Caudate nucleus (tissue), 63 donors: ENCODE measurements at places on chromosomes 7 and 10.

DNA sequence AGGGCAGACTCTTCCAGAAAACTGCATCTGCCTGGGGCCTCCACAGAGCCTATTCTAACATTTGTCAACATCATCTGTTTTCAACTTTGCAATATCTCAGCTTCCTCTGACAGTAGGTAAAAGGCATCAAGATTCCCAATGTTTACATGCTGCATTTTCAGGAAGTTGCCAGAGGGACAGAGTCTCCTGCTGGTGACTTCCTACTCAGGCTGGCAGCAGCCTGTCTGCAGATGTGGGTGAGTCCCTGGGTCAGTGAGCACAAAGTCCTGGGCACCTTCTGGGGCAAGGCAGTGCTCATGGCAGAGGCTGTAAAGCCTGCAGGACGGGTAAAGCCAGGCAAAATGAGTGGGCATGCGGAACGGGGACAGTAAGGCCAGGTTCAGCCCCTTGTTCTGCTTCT is 69.4 kb downstream of the EBF3 start:
- no peak for DNase-seq

- no peak for DNase-seq
Measured at GRCh38 chr10:93851169-93851568, 42.6 kb upstream of the SLC35G1 start.

- no peak for DNase-seq
Measured at GRCh38 chr7:78473571-78474301, 675.2 kb downstream of the PHTF2 start.

GRCh38 chr7:64307254-64308015 is 6.3 kb upstream of the ZNF736 start:
- DNase-seq: peak; percentile 79

GRCh38 chr10:124245806-124246440 is 152.5 kb upstream of the CHST15 start:
- DNase-seq: no peak

DNA sequence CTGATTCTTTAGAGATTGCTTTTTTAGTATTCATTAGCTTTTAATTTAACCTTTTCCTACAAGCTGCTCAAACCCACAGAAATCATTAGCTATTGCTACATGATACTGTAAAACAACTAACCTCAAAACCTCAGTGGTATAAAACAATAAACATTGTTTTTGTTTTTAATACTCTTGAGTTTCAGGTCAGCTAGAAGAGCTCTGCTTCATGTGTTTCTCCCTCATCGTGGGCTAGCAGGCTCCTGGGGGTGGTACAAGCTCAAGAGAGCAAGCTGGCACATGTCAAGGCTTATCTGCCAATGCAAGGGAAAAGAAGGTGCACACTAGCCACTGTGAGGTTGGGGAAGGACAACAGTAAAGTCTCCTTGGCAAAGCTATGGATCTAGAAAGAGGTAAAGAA is 232.9 kb upstream of the PHF14 start:
- DNase-seq: no peak

DNA sequence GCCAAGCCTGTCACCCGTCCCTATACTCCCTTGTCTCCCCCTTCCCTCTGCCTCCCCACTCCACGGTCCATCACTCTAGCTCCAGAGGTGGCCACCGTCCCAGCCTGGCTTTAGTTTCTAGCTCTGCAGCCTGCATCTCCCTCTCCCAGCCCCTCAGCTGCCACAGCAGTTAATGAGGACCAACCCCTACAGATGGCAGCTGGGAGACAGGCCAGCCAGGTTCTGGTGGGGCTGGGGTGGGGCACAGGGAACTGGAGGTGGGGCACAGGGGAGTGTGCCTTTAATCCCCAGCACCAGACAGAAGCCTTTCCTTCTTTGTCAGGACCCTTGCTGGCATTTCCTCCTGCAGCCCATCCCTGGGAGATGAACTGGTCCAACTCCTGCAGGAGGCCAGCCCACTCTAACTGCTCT is 21.1 kb downstream of the UNC5B start:
- DNase-seq: no peak

- DNase-seq: no peak
Measured at GRCh38 chr7:43328336-43328735, 215.9 kb downstream of the HECW1 start.

GRCh38 chr10:58064714-58065528 is 202.8 kb downstream of the IPMK start:
- no peak for DNase-seq

GRCh38 chr10:60967854-60968484 is 24.0 kb upstream of the RHOBTB1 start:
- no peak for DNase-seq

GRCh38 chr10:11746883-11747539 is 4.8 kb downstream of the ECHDC3 start:
- no peak for DNase-seq

DNA sequence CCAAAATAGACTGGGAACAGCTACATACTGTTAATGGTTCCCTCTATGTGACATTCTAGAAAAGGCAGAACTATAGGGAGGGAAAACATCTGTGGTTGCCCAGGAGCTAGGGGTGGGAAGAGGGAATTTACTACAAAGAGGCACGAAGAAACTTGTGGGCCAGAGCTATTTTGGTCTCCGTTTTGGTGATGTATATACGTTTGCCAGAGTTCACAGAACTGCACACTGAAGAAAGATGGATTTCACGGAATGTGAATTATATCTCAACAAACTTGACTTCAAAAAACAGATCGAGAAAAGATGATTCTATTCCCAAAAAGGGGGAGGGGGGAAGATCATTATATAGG is 386 bp upstream of the AS3MT start:
- DNase-seq: no peak

- no peak for DNase-seq
Measured at GRCh38 chr7:143458263-143458662, 15.0 kb downstream of the TAS2R60 start.

DNA sequence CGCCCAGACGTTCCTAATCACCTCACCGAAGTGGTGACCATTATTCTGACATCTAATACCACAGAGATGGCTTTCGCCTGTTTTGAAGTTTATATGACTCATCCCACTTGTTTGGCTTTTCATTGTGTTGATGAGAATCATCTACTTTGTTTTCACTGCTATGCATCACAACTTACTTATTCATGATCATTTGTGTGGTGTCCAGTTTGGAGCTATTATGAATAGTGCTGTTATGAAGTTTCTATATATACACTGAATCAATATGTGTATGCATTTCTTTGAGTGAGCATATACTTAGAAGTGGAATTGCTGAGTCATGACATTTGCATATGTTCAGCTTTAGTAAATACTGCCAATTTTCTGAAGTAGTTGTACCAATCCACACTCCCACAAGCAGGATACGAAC is 38.6 kb upstream of the TNKS2 start:
- DNase-seq: no peak

DNA sequence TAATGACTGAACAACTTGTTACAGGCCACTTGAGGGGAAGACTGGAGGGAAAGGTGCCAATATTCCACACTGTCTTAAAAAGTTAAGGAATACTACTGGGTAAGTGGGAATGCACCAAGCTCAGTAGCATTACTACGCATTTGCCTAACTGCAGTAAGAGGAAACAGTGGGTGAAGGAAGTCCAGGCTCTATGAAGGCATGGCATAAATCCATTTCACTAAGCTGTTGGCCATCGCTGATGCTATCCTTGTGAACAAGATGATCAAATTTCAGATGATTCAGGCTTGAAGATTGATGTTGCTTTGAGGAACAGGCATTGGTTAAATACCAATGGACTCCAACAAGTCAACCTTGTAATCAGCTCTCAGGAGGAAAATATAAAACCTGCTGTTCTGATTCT is 44.2 kb upstream of the TES start:
- no peak for DNase-seq

GRCh38 chr7:25381818-25382589 is 153.7 kb upstream of the NPVF start:
- no peak for DNase-seq

DNA sequence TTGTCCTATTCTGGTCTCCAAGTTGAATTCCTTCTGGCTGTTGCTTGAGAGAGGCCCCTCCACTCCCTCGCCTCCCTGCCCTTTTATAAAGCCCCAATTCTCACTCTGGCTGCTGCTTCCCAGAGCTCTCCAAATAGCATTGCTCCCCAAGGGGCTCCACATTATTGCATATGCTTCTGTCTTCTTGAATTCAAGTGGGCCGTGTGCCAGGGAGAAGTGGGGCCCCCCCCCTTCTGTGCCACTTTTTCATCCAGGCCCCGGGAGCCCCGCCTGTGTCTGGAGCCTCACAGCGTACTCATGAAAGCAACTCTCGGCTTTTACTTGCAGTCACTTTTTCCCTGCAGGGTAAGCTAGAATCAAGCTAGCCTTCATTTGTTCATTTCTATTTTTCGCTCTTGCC is 265.1 kb downstream of the CCSER2 start:
- no peak for DNase-seq

DNA sequence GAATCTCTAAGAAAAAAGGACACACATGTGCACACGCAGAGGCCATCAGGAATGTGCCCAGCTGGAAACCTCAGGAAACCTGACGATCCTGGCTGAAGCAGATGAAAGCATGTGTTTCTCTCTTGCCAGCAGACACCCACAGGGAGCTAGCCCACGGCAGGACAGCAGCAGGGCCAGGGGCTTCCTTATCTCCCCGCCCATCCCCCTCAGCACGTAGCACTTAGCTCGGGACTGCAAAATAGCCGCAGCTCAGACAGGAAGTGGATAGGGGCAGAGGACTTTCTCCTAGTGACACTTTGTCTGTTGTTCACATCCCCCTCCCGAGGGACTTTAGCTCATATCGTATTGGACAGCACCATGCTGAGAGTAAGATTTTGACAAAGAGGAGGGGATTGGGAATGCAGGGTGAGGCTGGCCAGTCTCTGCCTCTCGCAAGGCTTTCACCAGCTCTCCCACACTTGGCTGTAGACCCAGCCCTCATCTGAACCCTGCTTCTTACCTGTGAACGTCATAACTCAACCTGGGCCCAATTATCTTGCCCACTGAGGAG is 63.8 kb downstream of the MKI67 start:
- no peak for DNase-seq

DNA sequence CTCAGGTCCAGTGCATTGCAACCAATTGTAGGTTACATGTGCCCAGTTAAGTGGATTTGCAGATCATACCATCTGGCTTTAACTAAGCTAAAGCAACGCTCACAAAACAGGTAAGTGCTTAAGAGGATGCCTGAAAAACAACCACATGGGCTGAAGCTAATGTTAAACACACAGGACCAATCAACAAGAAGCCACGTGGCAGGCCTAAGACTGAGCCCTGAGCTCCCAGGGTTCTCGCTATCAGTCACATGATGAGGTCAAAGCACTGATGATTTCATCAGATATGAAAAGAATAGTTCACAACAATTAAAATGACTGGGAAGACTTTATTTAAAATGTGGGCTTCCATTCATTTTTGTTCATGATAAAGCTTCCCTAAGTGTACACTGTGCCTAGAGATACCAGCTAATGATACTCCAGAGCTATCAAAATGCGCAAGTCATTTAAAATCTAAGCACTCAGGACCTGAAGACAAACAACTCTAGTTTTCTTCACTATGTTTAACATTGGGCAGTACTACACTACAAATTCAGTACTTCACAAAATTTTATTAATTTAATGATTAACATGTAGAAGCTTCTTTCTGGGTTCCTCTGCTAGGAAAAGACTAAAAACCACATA is 90.6 kb downstream of the PIP4K2A start:
- no peak for DNase-seq

GRCh38 chr10:124085680-124086079 is 7.7 kb downstream of the CHST15 start:
- DNase-seq: no peak

- DNase-seq: no peak
Measured at GRCh38 chr10:108791794-108792474, 1131.4 kb downstream of the XPNPEP1 start.

GRCh38 chr7:103628742-103629141 is 182.7 kb upstream of the SLC26A5 start:
- DNase-seq: no peak

DNA sequence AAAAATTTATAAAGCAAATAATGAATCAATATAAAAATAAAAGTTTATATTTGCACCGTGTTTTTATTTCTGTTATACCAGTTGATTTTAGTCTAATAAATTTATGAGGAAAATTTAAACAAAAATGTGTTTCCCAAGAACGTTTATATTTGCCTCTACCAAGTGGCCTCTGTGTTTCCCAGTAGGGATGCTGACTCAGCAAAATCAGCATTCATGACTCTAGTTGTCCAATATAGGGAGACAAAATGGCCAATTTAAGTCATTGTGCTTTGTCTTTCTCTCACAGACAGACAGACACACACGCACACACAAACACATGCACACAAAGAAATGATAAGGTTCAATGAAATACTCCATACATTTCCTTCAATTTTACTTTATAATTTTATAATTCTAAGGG is 942.5 kb upstream of the ZWINT start:
- DNase-seq: no peak

- no peak for DNase-seq
Measured at GRCh38 chr7:55574051-55574717, 1.9 kb upstream of the VOPP1 start.

DNA sequence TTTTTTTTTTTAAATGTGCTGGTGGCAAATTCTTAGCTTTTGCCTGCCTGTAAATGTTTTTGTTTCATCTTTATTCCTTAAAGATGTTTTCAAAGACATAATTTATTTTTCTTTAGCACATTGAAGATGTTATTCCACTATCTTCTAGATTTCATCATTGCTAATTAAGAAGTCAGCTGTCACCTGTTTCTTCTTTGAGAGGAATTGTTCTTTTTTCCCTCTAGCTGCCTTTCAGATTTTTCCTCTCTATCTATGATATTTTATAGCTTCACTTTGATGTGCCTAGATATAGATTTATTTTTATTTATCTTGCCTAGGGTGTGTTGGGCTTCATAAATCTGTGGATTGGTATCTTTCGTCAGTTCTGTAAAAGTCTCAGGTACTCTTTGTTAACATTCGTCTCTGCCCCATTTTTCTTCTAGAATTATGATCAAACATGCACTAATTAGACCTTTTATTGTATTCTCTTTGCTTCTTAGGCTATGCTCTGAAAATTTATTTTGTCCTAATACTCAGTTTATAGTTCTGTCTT is 50.0 kb upstream of the GATA3 start:
- DNase-seq: no peak

DNA sequence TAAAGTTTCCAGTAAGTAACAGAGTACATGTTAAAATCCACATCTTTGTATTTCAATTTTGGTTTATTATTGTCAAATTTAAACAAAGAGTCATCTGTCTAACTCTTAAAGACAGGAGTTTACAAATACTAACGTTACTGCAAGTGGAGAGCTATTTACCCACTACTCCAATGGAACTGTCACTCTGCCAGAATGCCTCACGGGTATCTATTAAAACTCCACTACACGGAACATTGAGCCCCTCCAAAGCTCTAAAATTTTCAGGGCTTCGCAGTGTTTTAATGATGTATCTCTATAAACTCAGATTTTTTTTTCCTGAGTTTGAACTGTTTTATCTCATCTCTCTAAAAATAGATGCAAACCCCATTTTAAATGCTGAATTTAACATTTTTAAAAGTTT is 388.7 kb upstream of the SEMA3A start:
- no peak for DNase-seq
